ENCODE measurements at places on chromosomes 7 and 10. TPM values are rescaled to one million over a fixed set of nuclear protein-coding genes. Genes with fewer than 3 reads are reported as not detected.

GRCh38 chr7:158164101-158165095 is 423.2 kb downstream of the PTPRN2 start:
- DNase-seq: no peak

DNA sequence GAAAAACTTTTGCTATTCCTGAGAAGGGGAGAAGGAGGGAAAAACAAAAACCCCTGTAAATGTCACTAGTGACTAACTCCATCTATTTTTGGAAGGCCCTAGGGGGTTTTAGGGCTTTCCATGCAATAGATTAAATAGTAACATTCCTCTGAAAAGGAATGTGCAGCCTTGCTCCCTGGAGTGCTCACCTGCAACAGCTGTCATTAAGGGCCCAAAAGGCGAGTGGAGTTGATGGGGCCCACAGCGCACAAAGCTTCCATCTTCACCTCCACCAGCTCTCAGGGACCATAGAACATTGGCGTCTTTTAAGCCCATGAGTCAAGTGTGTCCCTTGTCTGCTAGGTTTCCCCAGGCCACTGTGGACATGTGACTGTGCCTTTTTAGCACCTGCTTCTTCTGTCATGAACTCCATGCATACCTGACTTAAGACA is 58.0 kb upstream of the IL6 start:
- DNase-seq: no peak

The HECW1 gene
- 0.21 TPM for total RNA-seq

- DNase-seq: peak; percentile 21
These were observed 46.9 kb downstream of the AHCYL2 start for GRCh38 chr7:129271500-129272355.

DNA sequence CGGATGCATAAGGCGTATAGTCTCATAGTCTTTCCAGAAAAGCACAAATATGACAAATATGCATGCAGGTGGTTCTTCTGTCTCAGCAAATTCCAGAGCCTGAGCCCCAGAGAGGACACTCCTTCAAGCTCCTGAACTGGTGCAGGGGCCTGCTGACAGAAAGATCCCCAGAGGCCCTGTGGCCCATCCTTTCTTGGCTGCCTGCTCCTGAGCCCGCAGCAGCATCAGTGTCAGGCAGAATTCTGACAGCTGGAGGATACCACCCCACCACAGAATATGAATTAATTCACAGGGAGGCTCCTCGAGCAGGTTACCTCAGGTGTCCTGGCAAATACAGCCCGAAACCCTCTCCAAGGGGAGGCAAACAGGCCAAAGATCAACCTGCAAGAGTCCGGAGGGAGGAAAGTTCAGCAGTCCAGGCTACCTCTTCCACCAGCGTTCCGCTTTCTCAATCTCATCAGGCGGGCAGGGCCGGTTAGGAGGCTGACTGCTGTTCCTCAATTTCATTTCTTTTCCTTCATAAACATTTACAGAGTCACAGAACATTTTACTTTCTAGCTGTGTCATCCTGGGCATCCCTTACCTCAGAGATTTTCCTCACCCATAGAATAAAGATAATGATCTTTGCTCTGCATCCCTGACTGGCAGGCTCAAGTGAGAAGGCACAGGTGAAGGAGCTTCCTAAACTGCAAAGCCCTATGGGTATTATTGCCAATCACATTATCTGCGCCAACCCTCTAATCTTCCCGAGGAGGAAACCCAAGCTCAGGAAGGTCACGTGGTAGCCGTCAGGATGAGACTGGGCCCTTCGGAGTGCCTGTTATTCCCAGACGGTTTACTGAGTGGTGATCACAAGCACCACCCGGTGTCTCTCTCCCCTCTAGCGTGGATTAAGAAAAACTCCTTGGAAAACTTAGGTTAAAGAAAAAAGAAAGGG is 1.4 kb downstream of the DNAJB12 start:
- DNase-seq: no peak

The NRAP gene
- not detected for total RNA-seq

The CCDC136 gene
- total RNA-seq: 1.8 TPM

DNA sequence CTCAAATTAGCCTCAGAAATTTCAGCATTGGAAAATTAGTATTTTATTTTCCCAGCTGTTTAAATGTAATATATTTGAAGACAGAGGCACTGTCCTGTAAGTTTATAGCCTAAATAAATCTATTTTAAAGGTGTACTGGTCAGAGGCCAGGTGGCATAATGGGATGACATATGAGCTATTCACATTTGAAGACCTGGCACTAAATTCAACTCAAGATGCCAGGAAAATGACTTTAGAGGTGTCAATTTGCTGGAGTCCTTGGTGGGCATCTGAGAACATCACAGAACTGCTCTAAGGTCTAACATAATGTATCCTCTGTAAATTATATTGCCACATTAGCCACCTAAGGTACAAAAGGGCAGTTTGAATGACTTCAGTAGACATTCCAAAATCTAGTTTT is 348.9 kb upstream of the BMPER start:
- DNase-seq: no peak

Measured in GM12878 (cell line).